Uterus (tissue), 4 donors: ENCODE measurements at places on chromosomes 5 and 9. TPM values are rescaled to one million over a fixed set of nuclear protein-coding genes. Genes with fewer than 3 reads are reported as not detected.

Gene C5orf34
- total RNA-seq = 0.29 TPM

Gene SLC34A1
- total RNA-seq = not detected

Gene FAM221B
- total RNA-seq = not detected

Gene ZBED3
- 3.5 TPM for total RNA-seq

Gene IFNA2
- not detected for total RNA-seq

DNA sequence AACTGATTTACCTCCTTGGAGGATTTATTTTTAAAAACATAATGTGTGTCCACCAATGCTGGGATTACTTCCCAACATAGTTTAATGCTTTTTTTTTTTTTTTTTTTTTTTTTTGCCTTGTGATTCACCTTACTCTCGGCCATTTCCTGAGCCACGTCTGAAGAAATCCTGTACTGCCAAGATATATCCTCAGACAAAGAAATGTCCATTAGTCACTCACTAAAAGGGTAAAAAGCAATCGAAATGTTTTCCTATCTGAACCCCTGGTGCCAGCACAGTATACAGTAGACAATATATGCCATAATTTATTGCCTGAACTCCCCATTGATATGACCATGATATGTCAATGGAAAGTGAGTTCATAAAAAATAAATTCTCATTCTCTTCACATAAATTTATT, 344.1 kb downstream of the BNC2 start:
- DNase-seq = no peak
- H3K27ac ChIP-seq = peak overlapping the region; percentile 86
- H3K27me3 ChIP-seq = no peaks in the 10 kb centered on the region
- H3K4me1 ChIP-seq = peaks cover 5% of the 10 kb centered on the region

GRCh38 chr9:114387680-114388356, at the start of gene AKNA:
AKNA (minus strand) TSS chr9:114387982; CDS start chr9:114381333, 6,649 bp downstream.
- no peaks in the 10 kb centered on the region for H3K27me3 ChIP-seq
- peak; percentile 77 for DNase-seq
- H3K36me3 ChIP-seq = no peaks in the 10 kb centered on the region
- peak within 1 kb of the TSS; percentile 98 for H3K27ac ChIP-seq
- peaks cover 19% of the 10 kb centered on the region for H3K4me1 ChIP-seq

DNA sequence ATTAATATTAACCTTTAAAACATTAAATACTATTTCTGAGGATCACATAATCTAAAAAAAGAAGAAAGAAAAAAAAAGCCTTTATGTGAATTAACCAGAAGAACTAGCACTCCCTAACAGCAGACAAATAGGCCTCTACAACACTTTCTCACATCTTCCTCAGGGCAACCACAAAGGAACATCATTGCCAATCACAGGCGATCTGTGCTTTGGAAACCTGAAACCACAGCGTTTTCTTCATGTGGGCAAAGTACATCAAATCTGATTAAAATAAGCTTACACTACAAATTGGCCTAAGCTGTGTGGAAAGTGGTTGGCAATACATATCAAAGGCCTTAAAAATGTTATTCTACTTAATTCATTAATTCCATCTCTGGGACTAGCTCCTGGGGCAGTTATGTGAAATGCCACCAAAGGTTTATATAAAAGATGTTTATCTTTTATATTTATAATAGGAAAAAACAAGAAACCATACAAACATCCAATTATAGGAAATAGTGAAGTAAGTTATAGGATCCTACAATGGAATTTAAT, 184.8 kb upstream of the TBCA start:
- H3K4me3 ChIP-seq = no peak overlapping the region
- H3K4me1 ChIP-seq = no peaks in the 10 kb centered on the region
- DNase-seq = no peak

GRCh38 chr9:81581986-81582385, 107.4 kb downstream of the TLE1 start:
- no peaks in the 10 kb centered on the region for H3K4me1 ChIP-seq
- H3K27me3 ChIP-seq = no peaks in the 10 kb centered on the region
- H3K36me3 ChIP-seq = no peaks in the 10 kb centered on the region
- no peak overlapping the region for H3K4me3 ChIP-seq
- no peak for DNase-seq
- no peak overlapping the region for H3K27ac ChIP-seq

DNA sequence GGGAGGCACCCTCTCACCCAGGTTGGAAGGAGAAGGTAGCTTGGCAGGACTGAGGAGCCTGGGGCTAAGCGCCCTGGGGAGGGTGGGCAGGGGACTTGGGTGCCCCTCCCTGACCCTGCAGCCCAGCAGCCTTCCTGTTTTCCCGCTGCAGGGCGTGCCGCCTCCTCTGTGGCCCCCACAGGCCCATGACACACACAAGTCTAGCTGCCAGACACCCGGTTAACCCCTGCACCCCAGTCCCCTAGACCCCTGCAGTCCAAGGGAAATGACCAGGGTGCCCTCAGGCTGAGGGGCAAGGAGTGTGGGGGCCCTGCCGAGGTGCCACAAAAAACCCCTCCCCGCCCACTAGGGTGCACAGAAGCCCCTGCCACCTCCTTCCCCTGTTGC, 33.0 kb downstream of the GOLGA2 start:
- H3K4me3 ChIP-seq = no peak overlapping the region
- no peaks in the 10 kb centered on the region for H3K27me3 ChIP-seq
- H3K36me3 ChIP-seq = no peaks in the 10 kb centered on the region
- DNase-seq = peak; percentile 59
- peak overlapping the region; percentile 85 for H3K27ac ChIP-seq

DNA sequence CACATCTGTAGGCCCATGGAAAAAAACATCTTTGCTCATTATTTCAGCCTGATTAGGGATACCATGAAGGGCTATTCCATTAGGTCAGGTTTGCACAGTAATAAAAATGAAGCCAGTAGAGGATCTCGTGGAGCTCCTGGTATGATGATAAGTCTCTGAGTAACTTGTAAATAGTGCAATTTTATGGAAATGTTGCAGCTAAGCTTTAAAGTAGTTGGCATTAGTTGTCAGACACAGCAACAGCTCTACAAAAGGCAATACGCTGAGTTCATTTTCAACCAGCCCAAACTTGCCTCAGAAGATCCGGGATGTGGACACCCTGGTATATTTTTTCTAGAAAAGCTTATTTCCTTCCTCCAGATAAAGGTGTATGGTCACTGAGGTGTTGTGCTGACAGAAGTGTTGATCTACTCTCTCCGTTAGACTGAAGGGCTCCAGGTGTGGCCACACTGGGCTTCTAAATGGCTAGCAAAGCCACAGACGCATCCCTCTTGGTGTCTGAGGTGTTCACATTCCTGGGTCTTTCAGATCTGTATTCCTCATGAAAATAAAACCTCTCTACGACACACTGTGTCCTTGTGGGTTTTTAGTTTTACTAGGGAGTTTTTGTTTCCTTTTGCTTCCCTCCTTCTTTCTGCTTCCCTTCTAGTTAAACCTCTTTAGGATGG, 141.6 kb downstream of the GHR start:
- H3K27me3 ChIP-seq = no peaks in the 10 kb centered on the region
- H3K27ac ChIP-seq = no peak overlapping the region
- DNase-seq = no peak

DNA sequence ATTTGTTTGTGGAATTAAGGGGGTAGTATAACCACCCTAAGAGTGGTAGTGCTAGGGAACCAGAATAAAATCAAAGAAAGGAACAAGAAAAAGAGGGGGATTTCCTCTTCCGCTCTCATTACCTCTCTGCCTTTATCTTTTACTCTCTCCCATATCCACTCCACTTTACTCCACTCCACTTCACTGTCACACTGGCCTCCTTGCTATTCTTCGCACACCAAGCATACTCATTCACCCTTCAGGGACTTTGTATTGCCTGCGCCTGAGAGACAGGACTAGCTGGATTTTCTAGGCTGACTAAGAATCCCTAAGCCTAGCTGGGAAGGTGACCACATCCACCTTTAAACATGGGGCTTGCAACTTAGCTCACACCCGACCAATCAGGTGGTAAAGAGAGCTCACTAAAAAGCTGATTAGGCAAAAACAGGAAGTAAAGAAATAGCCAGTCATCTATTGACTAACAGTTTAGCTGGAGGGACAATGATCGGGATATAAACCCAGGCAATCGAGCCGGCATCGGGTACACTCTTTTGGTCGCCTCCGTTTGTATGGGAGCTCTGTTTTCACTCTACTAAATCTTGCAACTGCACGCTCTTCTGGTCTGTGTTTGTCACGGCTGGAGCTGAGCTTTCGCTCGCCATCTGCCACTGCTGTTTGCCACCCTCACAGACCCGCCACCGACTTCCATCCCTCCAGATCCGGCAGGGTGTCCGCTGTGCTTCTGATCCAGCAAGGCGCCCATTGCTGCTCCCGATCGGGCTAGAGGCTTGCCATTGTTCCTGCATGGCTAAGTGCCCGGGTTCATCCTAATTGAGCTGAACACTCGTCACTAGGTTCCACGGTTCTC, 121.8 kb downstream of the FAM170A start:
- H3K4me3 ChIP-seq = no peak overlapping the region
- DNase-seq = no peak
- H3K4me1 ChIP-seq = no peaks in the 10 kb centered on the region
- no peaks in the 10 kb centered on the region for H3K36me3 ChIP-seq
- H3K27ac ChIP-seq = no peak overlapping the region
- H3K27me3 ChIP-seq = no peaks in the 10 kb centered on the region

DNA sequence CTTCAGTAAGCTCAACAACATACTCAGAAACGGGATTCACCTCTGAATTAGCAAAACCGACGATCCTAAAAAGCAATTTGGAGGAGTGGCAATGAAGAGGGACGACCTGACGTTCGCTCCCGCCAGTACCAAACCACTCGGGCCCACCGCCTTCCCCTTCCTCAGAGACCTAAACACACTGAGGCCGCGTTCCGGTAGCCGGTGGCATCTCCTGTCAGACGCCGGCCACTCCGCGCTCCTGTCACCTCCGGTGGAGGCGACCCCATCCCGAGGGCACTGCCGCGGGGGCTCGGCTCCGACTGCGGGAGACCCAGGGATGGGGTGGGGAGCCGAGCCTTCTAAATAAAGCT, 617 bp downstream of the PPP6C start:
- H3K27me3 ChIP-seq = no peaks in the 10 kb centered on the region
- no peaks in the 10 kb centered on the region for H3K36me3 ChIP-seq
- peak overlapping the region; percentile 92 for H3K27ac ChIP-seq
- H3K4me1 ChIP-seq = peaks cover 10% of the 10 kb centered on the region

- no peaks in the 10 kb centered on the region for H3K36me3 ChIP-seq
- H3K4me3 ChIP-seq = no peak overlapping the region
- H3K27me3 ChIP-seq = no peaks in the 10 kb centered on the region
Measured at GRCh38 chr9:36590231-36590630, 17.5 kb downstream of the MELK start.

GRCh38 chr5:179788193-179788854, 5.5 kb upstream of the LTC4S start:
- DNase-seq = no peak
- no peaks in the 10 kb centered on the region for H3K27me3 ChIP-seq
- H3K36me3 ChIP-seq = no peaks in the 10 kb centered on the region

DNA sequence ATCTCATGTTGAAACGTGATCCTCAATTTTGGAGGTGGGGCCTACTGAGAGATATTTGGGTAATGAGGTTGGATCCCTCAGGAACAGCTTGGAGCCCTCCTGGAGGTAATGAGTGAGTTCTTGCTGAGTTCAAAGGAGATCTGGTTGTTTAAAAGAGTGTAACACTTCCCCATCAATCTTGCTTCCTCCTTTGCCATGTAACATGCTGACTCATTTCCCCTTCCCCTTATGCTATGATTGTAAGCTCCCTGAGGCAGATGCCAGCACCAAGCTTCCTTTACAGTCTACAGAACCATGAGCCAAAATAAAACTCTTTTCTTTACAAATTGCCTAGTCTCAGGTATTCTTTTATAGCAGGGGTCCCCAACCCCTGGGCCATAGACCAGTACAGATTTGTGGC, 352.3 kb downstream of the SLCO4C1 start:
- no peak for DNase-seq
- H3K27me3 ChIP-seq = no peaks in the 10 kb centered on the region

- H3K4me3 ChIP-seq = no peak overlapping the region
- DNase-seq = no peak
- no peaks in the 10 kb centered on the region for H3K36me3 ChIP-seq
Measured at GRCh38 chr5:142904416-142904815, 134.2 kb downstream of the ARHGAP26 start.

- DNase-seq = no peak
- H3K27ac ChIP-seq = no peak overlapping the region
- no peaks in the 10 kb centered on the region for H3K36me3 ChIP-seq
- no peaks in the 10 kb centered on the region for H3K27me3 ChIP-seq
Measured at GRCh38 chr5:14212838-14213237, 69.7 kb downstream of the TRIO start.

DNA sequence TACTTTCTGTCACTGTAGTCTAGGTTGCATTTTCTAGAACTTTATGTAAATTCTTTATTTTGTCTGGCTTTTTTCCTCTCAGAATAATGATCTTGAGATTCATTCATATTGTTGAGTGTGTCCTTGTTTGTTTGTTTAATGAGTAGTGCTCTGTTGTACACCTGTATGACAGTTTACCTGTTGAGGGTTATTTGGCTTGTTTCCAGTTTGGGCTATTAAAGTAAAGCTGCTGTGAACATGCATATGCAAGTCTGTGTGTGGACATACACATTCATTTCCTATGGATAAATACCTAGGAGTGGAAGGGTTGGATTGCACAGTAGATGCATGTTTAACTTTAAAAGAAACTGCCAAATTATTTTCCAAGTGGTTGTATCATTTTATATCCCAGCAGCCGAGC, 30.4 kb downstream of the MVB12B start:
- no peaks in the 10 kb centered on the region for H3K4me1 ChIP-seq
- H3K27me3 ChIP-seq = no peaks in the 10 kb centered on the region
- no peaks in the 10 kb centered on the region for H3K36me3 ChIP-seq
- no peak overlapping the region for H3K27ac ChIP-seq
- no peak for DNase-seq

DNA sequence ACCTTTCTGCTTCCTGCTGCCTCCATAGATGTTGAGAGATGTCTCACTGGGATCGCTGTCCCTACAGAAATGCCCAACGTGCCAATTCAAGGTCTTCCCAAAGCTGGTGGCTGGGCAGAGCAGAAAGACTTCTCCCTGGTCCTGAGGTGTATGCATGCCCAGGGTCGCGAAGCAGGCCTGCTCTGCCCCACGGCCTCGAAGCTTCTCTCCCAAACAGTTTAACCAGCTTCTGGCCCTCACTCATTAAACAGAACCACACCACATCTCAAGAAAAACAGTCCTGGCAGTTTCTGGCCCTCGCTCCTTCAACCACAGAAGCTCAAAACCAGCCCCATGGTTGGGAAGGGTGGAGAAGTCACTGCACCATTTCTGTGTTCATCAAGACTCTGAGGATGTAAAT, 14.7 kb upstream of the SMIM32 start:
- no peak overlapping the region for H3K27ac ChIP-seq
- no peak overlapping the region for H3K4me3 ChIP-seq
- H3K36me3 ChIP-seq = no peaks in the 10 kb centered on the region

GRCh38 chr5:59698207-59699178, 195.0 kb downstream of the PDE4D start:
- no peak overlapping the region for H3K4me3 ChIP-seq
- H3K4me1 ChIP-seq = no peaks in the 10 kb centered on the region
- no peaks in the 10 kb centered on the region for H3K36me3 ChIP-seq
- no peak overlapping the region for H3K27ac ChIP-seq
- no peak for DNase-seq
